ENCODE measurements at places on chromosomes 2 and 18.

DNA sequence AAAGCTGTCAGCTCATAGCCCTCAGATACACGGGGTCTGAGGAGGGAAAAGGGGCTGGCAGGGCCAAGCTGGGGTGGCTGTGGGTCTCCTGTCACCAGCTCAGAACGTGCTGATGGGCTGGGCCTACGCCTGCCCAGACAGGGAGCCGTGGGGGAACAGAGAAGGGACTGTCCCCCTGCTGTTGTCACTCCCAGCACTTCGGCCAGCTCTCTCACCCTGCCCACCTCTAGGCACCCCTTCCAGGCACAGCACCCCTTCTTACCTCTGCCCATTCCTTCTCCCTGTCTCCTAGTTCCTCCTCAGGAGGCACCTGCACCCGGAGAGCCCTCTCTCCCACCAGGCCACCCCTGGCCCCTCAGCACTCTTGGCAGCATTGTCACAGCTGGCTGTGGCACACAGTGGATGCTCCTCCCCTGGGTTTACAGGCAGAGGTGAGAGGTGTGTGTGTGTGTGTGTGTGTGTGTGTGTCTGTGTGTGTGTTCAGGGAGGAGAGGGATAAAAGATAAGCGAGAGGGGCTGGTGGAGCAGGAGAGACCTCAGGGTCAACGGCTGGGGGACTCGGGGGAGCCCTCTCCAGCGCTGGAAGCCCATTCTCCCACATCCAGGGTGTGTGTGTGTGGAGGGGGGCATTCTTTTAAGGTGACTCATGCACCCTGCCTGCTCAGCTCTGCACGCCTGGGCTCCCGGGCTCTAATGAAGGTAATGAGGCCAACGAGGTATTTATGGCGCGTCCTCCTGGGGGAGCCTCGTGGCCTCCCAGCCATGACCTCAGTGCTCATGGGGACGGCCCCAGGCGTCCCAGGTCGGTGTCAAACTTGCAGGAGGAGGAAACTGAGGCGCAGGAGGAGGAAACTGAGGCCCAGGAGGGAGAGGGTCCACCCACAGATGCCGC is 66.1 kb upstream of the SMAD7 start:
- DNase-seq, result no peak

GRCh38 chr2:168816369-168816768 is 13.9 kb downstream of the NOSTRIN start:
- DNase-seq, result no peak

DNA sequence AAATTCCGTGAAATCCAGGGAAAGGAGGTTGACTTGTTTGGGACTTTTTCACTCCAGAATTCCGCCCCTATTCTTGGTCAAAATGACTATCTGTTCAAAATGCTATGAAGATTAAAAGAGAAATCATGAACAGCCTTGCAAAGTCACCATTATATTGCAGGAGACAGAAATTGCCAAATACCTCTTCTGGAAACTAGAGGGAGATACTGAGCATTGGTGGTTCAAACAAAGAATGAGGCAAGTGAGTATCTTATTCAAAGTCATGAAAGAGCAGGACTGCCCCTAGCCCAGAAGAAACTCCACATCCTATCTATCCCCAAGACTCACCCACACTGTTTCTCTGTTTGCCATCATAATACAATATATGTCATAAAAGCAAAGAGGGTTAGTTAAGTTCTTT is 862.3 kb upstream of the POU3F3 start:
- no peak for DNase-seq

GRCh38 chr18:40915724-40916123 is 1039.3 kb upstream of the PIK3C3 start:
- DNase-seq, result no peak

DNA sequence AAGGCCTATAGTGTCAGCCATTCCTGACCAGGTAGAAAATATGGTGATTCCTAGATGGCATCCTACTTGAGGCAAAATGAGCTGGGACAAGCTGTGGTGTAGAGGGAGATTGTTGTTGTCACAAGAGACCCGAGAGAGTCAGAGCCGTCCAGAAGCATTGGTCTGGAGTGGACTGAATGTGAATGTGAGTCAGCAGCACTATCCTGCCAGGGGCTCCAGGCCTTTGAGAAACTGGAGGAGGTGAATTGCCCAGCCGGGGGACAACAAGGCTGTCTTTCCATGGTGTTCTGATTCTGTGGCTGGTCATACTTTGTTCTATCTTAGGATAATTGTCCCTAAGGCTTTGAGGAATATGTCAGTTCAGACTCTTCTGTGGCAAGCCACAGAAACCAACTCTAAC is 29.4 kb upstream of the EIF2AK3 start:
- no peak for DNase-seq

GRCh38 chr2:176325732-176326131 is 56.5 kb downstream of the MTX2 start:
- DNase-seq, result no peak

- peak; percentile 55 for DNase-seq
These were observed 61.7 kb downstream of the ZCCHC2 start for GRCh38 chr18:62584241-62585120.

- no peak for DNase-seq
These were observed 85.8 kb downstream of the POU3F3 start for GRCh38 chr2:104939570-104940217.

DNA sequence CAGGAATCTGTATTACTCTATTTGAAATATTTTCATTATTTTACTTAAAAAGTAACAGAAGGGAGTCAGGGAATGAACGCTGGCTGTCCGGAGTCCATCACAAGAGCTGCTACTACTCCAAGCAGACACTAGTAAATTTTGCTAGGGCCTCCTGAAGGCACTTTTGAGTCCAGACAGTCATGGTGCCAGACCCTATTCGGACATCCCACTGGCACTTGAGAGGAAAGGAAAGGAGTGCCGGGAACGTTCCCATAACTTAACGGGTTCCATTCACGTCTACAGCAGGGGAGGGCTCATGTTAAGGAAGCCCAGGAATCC is 563 bp upstream of the GMCL1 start:
- no peak for DNase-seq

DNA sequence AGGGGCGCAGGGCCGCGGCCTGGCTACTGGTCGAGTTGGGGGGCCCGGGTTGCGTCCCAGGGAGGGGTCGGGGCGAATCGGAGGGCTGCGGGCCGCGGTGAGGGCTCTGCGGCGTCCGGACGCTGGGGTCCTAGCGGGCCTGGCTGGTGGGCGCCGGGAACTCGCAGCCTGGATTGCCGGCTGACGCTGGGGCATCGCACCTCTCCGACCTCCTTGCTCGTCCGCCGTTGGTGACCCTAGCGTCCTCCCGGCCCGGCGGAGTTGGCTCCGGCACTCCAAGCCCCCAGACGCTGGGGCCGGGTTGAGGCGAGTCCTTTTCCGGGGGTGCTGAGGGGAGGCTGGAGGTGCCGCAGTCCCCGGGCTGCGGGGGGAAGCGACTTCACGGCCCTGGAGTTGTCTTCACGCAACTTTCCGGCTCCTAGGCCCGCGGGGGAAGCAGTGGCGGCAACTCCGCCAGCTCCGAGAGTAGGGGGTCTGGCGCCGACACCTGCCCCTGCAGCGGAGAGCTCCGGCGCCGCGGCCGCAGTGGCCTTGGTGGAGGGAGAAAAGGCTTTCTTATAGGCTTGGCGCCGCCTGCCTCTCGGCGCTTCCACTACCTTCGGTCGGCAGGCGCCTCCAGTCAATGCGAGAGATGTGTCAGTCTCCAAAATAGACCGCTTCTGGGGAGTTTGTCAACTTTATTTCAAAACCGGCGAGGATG is 70.3 kb downstream of the HAUS1 start:
- no peak for DNase-seq

DNA sequence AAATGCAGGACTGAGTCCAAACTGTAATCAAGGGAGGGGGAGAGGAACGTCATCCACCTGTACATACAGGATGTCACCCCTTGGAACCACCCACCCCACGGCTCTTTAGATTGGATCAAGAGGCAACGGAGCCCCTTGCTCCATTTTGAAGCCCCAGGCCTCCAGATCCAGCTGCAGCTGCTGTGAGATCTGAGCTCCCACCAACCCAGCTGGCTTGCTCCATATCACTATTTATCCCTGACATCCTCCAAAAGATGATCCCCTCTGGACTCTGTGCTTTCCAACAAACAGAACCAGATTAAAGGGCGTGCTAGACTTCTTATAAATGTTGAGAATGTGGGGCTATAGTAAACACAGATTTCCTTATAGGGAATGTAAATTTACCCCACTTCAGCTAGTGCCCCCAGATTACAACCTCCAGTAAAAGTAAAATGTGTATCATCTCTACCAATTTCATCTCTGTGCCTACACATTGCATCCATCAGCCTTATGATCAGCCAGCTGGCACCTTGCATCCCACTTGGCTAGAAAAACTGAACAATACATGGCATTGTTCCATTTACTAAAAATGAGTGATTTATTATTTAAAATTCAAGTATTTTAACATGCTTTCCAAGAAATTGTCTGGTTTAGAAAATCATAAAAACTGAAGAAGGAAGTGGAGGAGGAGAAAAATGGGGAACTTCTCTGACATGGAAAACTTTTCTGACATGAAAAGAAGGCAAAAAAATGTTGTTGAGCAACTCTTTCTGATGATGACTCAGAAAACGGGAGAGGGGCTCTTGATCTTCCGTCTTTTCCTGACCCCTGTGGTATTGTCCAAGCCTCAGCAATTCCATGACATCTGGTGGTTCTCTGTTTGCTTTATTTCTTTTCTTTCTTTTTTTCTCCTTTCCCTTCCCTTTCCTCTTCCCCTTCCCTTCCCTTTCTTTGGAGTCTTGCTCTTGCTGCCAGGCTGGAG is 262.6 kb upstream of the THUMPD2 start:
- DNase-seq, result no peak

- DNase-seq, result no peak
These were observed 2.0 kb downstream of the VAMP8 start for GRCh38 chr2:85579266-85579935.

GRCh38 chr2:13006829-13007717 is 290.3 kb downstream of the TRIB2 start:
- peak; percentile 79 for DNase-seq

DNA sequence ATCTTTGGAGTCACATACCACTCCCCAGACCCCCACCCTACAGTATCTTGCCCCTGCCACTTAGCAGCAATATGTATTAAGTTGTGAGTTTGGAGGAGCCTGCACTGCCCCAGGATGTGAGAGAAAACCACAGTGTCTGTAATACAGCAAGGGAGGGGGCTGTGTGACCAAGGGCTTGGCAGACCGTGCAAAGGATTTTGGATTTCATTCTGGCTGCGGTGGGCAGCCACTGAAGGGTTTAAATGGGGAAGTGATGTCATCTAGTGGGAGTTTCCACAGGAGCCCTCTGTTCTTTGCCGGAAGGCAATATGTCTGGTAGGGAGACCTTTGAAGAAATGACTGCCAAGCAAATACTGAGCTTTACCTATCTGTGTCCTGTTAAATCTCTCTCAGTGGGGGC is 202.4 kb downstream of the FHOD3 start:
- peak; percentile 4 for DNase-seq

- DNase-seq, result no peak
These were observed 10.1 kb downstream of the RMP24 start for GRCh38 chr18:35982409-35983114.

GRCh38 chr2:152499896-152500735 is 165.1 kb downstream of the FMNL2 start:
- DNase-seq, result no peak

- DNase-seq, result no peak
These were observed 127.2 kb downstream of the FAM161A start for GRCh38 chr2:61726456-61727209.

GRCh38 chr2:222892321-222892720 is 31.5 kb downstream of the ACSL3 start:
- DNase-seq, result no peak

Measured in KG1 (cell line).